Activated CD8-positive, alpha-beta memory T cell treated with anti-CD3 and anti-CD28 coated beads for 4 hours (primary cell): ENCODE measurements at places on chromosomes 13 and 19.

DNA sequence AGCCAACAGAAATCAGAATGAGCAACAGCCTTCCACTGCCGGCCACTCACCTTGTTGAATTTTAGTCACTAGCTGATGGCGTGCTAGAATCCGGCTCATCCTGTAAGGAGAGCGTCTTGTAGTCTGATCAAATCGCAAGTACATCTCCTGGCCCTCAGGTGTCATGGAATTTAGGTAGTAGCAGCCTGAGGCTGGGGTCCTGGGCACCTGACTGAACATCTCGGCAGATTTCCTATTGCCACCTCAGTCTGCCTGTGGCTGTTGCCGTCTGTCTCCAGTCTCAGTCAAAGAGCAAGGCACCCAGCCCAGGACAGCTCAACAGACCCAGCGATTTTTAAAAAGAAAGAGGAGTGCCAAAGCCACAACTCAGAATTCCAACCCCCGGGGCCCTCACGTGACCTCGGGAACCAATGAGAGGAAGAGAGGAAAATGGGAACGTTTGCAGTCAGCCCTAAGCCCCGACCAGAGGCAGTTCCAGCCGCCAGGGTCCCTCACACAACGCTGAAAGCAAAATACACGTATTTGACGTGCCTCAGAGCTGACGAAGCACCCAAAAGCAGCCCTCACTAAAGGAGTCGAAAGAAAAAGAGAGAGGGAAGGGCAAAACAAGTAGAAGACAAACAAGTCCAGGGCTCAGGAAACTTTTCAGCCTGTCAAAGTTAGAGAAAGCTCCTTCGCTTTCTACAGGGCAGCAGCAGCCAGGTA lies at the start of gene STARD13:
TSS of gene STARD13 (minus strand) at position 336 of the 705 bp plus-strand sequence. CDS start at position 219, 117 bp downstream.
- no peak for DNase-seq

DNA sequence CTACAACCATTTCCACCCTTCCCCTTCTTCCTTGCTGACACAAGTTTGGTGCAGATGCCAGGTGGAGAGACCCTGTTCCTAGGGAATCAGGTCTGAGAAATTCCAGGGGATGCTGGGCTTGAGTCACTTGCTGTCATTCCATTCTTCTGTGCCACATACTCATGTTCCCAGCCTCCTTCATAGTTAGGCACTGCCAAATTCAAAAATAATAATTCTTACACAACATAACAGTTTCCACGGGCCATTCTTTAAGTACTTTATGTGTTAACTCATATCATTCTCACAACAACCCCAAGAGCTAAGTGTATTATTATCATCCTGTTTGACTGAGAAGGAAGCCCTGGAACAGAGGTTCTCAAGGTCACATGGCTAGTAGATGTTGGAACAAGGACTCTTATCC lies 27.1 kb upstream of the POMP start:
- DNase-seq, result no peak

- DNase-seq, result no peak
These were observed 133.0 kb downstream of the URI1 start for GRCh38 chr19:30074741-30075715.

DNA sequence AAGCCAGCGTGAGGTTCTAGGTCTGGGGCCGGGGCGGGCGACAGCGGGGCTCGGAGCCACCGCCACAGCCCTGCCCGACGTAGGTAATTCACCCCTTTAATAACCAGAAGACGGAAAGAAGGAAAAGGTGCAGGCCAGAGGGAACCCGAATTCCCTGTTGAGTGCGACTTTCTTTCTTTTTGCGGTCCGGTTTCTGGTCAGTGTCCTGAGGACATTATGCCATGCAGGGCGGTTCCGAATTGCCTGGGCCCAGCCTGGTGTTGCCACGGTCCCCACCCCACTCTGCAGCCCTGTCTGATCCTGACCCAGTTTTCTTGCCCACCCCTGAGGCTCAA lies 18.4 kb upstream of the TFDP1 start:
- no peak for DNase-seq

- DNase-seq, result no peak
These were observed 13.2 kb downstream of the MAG start for GRCh38 chr19:35305181-35305580.
